ENCODE measurements at places on chromosomes 11 and 22. TPM values are rescaled to one million over a fixed set of nuclear protein-coding genes. Genes with fewer than 3 reads are reported as not detected.

GRCh38 chr11:37747121-37747520, 1149.1 kb upstream of the RAG2 start:
- DNase-seq: no peak

- DNase-seq: no peak
These were observed 57.2 kb downstream of the GRAMD1B start for GRCh38 chr11:123487157-123487744.

GRCh38 chr22:48004038-48004437, 1241.6 kb downstream of the TBC1D22A start:
- no peak for DNase-seq

DNA sequence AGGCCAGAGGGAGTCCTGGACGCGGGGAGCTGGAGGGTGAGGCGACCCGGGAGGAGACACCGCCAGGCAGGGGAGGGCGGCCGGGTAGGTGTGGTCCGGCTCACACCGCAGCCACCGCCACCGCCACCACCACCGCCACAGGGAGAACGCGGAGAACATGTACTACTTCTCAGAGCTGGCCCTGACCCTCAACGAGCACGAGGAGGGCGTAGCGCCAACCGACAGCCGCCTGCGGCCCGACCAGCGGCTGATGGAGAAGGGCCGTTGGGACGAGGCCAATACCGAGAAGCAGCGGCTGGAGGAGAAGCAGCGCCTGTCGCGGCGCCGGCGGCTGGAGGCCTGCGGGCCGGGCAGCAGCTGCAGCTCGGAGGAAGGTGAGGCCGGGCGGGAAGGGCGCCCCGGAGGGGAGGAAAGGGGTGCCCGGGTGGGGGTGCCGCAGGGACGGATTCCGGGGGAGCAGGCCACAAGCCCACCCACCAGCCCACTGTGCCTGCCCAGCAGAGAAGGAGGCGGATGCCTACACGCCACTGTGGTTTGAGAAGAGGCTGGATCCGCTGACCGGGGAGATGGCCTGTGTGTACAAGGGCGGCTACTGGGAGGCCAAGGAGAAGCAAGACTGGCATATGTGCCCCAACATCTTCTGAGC, 62.8 kb downstream of the MORC2 start:
- no peak for DNase-seq

- peak; percentile 73 for DNase-seq
These were observed 1.0 kb upstream of the TOB2 start for GRCh38 chr22:41447435-41448188.

- DNase-seq: no peak
These were observed 140.7 kb upstream of the B3GAT1 start for GRCh38 chr11:134552749-134553148.

Gene POTEH
- not detected for polyA plus RNA-seq

DNA sequence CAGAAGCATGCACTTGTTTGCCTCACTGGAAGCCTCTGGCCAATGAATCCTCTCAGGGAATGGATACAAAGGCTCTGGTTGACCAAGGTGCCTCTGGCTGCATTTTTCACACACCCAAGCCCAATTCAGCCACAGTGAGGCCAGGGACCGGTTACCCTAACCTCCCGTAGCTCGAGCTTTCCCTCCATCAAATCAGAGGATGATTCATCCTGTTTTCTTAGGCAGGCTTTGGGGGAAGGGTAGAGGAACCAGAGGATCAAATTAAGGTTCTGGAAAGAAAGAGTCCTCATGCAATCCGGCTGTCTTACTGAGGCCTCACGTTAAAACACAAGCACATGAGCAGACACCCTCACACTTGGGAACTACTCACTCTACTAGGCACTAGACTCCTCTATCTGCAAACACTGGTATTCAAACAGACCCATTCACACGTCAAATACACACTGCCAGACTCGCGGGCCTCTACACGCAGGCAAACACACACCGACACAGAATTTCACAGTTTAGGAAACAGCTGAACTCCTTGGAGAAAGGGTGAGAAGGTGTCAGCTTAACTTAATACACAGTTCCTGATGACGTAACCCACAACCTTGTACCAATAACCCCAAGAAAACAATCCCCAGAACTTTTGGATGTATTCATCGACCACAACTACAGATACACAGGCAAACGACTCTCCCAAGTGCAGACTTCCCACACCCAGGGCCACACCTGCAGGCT, 12.4 kb downstream of the NRXN2 start:
- DNase-seq: no peak

DNA sequence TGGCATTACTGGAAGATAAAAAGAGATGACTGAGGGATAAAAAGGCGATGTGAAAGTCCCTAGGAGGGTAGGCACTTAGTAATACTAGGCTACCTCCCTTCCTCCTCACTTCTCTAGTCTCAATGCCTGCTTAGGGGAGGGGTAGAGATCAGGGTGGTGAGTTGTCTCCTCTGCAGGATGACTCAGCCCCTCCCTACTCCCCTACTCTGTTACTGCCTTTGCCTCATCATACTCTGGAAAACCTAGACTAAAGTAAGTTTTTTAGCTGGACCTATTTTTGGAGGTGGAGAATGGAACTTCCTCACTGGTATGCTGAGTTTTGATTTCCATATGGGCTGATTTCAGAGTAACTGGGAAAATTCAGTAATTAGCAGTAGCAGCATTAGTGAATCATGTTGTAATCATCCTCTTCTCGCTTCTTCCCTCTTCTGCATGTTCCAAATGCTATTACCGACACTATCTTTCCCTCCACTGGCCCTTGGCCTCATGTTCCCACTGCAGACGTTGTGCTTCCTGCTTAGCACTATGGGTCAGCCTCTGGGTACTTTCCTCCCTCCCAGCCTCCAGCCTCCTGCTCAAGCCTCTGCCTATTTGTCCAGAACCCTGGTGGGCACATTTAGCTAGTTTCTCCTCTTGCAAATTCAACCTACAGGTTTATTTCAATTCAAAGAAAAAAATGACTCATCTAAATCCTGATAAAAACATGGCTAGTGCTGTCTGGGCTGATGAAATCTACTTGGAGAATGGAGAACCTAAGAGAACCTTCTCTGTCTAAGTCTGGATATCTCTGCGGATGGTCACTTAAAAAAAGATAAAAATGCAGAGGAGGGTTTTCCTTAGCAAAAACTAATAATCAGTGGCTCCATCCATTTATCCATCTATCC, 281.7 kb downstream of the ST3GAL4 start:
- no peak for DNase-seq

DNA sequence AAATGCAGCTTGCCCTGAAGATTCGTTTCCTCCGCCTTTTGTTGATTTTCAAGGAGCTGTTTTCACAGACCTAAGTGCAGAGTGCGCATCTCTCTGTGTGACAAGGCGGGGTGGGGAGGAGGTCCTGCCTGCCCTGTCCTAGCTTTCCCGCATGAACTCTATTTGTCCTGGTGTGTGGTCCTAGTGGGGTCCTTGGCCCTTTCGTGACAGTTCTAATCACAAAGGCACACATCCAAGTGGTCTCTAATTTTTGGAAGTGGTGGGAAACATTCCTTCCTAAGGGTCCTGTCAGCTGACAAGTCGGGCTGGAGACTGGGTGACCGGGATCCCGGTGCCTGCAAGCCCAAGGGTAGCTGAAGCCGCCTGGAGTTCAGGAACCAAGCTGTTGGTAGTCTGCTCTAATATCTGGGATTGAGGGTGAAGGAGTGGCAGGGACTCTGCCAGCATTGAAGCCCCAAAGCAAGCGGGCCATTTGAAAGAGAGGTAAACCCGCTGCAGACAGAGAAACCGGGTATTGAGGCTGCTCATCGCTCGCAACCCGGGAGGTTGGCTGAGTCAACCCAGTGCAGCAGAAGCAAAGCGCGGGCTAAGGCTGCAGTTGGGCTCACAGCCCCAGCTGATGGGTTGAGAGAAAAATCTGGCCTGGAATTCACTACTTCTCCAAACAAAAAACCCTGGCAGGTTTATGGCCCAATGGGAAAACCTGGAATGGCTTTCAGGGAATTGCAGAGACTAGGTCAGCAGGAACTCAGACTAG, 28.1 kb upstream of the FBXO3 start:
- DNase-seq: peak; percentile 83

- peak; percentile 20 for DNase-seq
These were observed 393 bp downstream of the ST13 start for GRCh38 chr22:40855979-40856512.

Gene UCP2
- polyA plus RNA-seq: 82.9 TPM

GRCh38 chr11:77747381-77747969, 73.0 kb downstream of the RSF1 start:
- no peak for DNase-seq

- DNase-seq: no peak
These were observed 8.3 kb upstream of the FOLR2 start for GRCh38 chr11:72208281-72208680.

- DNase-seq: no peak
These were observed 288.3 kb upstream of the ANO3 start for GRCh38 chr11:26043665-26044064.

DNA sequence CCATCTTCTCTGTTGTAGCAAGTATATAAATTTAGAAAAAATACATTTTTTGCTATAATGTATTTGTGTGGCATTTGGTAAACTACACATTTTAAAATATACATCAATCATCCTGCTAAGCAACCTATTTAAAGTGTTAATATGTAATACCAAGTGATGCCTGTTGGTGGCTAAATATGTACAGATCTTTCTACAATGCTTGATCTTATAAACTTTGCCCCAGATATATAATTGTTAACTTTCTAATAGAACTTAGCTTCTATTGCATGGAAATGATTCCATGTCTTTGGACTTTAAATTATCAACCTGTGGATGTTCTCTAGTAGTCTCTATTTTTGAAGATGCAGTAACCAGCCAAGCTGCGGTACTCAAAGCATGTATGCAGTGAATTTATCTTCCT, 1260.4 kb upstream of the RAG2 start:
- no peak for DNase-seq

Gene OR5B17
- not detected for polyA plus RNA-seq

GRCh38 chr11:63970902-63971301, 3.5 kb upstream of the COX8A start:
- DNase-seq: no peak

- no peak for DNase-seq
These were observed 238.4 kb downstream of the BRD1 start for GRCh38 chr22:49589301-49589700.

Gene OR56A1
- polyA plus RNA-seq: not detected

Gene MMP27
- polyA plus RNA-seq: not detected

Gene TRAPPC4
- 98.5 TPM for polyA plus RNA-seq

DNA sequence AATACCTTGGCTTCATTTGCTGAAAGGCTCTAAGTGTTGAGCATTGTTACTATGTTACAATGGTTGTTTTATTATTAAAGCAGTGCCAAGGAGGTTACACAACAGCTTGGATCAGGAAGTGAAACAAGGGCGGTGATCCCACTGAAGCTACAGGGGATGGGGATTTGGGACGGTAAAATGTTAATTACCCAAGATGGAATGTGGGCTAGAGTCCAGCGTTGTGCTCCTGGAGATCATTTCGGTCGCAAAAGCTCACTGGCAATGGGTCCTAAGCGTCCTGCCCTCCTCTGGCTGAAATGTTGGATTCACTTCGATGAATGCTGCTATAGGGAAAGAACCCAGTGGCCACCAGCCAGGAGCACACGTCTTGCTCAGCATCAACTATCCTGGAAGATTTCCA, 48.3 kb downstream of the FAM83F start:
- DNase-seq: no peak

Gene ZNF215
- 3.0 TPM for polyA plus RNA-seq

- DNase-seq: peak; percentile 37
These were observed 151.8 kb downstream of the NAV2 start for GRCh38 chr11:19864141-19865140.

Gene MFRP
- not detected for polyA plus RNA-seq
